ENCODE measurements at places on chromosomes 1 and 21.

- DNase-seq: no peak
These were observed 39.6 kb upstream of the PIGC start for GRCh38 chr1:172483448-172483847.

DNA sequence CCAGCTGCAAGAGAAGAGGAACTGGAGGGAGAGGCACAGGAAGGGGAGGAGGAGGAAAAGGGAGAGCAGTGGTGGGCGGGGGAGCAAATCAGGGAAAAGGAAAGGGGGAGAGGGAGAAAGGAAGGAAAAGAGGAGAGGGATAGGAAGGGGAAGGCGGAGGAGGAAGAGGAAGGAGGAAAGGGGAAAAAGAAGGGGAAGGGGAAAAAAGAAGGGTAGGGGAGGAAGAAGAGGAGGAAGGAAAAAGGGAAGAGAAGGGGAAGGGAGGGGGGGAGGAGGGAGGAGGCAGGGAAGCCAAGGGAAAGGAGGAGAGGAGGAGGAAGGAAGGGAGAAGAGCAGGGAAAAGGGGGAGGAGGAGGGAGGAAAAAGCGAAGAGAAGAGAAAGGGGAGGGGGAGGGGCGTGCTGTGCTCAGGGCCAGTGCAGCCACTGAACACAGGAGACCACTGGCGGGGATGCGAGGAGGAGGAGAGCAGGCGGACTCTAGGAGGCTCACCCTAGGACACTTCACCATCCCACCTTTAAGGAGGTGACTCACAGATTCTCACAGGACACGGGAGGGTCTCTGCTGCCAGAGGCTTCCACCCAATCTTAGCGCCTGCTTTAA, 33.1 kb downstream of the PGBD5 start:
- DNase-seq: no peak

DNA sequence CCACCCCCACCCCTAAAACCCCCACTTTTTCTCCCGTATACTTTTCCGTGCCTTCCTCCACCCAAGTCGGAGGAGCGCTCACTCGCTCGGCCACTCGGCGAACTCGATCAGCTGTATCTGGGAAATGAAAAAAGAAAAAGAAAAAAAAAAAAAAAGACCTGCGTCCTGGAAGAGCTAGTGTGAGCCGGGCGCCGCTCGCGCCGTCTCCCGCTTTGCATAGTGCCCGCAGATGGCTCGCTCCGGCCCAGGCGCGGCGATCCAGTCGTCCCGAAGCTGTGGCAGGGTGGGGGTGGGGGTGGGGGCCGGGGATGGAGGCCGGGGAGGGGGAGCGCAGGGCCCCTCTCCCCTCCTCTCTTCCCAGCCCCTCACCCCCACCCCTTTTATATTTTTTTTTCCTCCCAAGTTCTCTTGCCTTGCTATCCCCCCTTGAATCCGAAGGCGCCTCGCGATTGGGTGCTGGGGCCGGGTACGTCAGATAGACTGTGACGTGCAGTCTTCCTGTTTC, 299 bp upstream of the PROX1 start:
- no peak for DNase-seq

- DNase-seq: peak; percentile 79
These were observed at the start of gene ECM1 for GRCh38 chr1:150507912-150508864. Gene ECM1, plus strand, starts transcription at chr1:150508109. Its CDS starts 101 bp downstream, at chr1:150508210.

DNA sequence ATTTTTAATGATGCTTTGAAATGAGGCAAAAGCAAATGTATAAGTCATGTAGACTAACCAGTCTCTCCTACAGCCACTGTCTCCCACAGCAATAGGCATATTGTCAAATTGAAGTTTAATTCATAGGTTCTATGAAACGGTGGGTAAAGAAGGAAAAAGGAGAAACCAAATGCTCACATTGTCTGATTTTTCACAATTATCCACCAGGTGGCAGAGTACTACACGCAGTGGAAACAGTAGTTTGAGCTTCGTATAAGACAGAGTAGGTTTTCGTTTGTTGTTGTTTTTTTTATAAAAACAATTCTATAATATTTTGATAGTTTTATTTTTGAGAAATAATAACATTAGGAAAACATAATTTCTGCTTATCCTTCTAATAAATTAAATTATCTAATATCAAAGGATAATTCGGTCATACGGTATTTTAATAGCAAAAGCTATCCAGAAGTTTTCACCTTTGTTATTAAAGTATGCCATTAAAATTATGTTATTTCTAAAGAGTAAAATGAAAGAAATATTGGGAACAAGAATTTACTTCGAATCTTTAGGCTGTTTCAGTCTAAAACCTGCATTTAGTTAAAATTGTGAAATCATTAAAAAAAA, 39.1 kb downstream of the TYW3 start:
- DNase-seq: peak; percentile 43

- DNase-seq: peak; percentile 24
These were observed 48.5 kb upstream of the EDEM3 start for GRCh38 chr1:184803180-184803492.

DNA sequence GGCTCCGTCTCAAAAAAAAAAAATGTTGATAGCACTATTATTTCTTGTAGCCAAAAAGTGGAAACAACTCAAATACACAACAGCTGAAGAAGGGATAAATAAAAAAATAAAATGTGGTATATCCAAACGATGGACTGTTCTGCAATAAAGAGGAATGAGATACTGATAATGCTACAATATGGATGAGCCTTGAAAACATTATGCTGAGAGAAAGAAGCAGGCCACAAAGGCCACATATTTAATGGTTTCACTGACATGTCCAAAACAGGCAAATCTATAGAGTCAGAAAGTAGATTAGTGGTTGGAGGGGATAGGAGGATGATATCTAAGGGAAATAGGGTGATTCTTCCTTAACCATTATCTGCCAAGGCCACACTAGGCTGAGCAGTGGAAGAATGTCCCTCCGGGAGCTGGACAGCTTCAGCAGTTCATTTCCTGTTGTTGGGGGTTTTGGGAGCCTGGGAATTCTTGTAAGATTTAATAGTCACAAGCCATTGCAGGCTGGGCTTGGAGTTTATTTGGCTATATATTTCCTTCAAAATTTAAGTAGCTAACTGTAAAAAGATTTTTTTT, 53.5 kb downstream of the ST3GAL3 start:
- DNase-seq: no peak

DNA sequence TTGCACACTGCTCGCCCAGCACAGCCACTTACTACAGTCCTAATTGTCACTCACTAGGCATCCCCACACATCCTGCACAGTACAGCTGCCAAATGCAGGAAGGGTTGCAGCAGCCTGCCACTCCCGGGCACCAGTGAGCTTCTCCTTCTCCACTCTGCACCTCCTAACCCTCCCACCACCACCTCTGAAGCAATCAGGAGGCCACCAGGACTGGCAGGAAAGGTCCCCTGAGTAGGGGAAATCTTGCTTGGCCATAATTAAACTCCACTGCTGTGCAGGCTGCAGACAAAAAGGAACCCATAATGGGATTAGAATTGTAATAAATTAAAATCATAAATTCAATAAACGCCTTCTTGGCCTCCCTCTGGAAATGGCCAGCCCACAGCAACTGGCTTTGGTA, 31.8 kb downstream of the FBXO2 start:
- no peak for DNase-seq

DNA sequence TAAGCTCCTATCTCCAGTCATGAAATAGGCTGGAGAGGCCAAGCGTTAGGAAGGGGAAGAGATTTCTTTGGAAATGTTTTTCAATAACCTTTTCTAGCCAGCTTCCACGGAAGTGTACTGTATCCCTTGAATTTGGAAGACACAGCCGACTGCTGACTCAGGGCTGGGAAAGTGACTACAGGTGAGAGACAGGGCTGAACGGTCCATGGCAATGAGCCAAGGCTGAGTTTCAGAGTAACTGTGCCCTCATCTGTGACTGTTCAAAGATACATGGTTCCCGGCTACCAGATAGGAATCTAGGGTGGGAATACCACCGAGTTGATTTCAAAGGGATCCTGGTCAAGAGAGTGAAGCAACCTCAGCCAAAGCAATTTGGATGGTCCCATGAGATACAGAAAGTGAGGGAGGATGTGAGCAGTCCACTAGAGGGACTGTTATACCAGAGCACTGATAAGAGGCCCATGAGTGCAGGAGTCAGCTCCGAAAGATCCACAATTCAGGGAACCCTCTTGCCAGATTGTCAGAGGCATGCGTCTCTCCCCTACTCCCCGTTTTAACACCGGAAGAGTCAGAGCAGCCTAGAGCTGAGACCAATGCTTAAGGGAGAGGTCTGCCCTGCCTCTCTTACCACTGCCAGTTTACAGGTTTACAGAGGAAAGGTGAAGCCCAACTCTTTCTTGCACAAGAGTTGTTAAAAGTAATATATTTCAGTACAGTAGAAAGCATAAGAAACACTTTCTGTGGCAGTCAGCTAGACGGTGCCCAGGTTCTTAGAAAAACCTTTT, 3.2 kb upstream of the KRTAP19-8 start:
- no peak for DNase-seq

GRCh38 chr1:221327954-221328353, 413.9 kb downstream of the DUSP10 start:
- DNase-seq: no peak

DNA sequence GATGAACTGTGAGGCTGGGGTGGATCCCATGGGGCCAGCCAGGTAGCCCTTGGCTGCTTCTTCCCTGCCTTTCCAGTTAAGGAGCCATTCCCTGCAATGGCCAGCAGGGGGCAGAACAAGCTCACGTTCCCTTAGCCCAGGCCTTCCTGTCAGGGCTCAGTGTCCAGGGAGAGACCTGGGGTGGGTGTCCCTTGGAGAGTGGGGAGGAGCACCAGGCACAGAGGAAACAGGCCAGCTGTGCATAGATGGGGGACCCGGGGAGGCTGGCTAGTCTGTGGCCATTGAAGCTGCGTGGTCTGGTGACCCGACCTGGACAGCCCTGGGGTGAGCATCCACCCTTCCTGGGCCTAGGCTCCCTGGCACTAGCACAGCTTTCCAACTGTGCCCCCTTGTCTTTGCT, 13.2 kb upstream of the EPS8L3 start:
- peak; percentile 82 for DNase-seq

- DNase-seq: no peak
These were observed 152.5 kb upstream of the KCND3 start for GRCh38 chr1:112141923-112142322.

GRCh38 chr1:200428482-200429205, 18.8 kb upstream of the ZNF281 start:
- peak; percentile 70 for DNase-seq

DNA sequence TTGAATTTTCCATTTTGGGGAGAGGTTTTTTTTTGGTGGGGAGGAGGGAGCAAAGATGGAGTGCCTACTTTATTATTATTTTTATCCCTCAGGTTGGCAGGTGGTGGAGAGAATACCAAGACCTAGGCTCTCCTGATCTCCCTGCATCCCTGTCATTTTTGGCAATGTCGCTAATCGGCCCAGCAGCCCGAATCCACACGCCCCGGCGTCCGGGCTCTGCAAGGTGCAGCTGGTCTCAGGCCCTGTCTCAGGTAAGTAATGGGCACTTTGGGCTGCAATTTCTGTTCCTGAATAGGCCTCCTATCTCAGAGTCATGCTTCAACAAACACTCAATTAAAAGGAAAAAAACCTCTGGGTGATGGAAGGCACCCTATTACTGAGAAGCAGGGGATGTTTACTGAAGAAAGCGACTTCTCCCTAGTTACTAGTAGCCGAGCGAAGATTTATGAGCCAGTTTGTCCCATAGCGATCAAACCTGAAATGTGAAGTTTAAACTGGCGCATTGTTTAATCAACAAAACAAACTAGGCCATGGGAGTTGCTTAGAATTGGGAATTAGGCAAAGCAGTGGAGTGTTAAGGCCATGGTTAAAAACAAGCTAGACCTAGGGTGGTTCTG, 137.8 kb downstream of the RWDD3 start:
- DNase-seq: no peak

DNA sequence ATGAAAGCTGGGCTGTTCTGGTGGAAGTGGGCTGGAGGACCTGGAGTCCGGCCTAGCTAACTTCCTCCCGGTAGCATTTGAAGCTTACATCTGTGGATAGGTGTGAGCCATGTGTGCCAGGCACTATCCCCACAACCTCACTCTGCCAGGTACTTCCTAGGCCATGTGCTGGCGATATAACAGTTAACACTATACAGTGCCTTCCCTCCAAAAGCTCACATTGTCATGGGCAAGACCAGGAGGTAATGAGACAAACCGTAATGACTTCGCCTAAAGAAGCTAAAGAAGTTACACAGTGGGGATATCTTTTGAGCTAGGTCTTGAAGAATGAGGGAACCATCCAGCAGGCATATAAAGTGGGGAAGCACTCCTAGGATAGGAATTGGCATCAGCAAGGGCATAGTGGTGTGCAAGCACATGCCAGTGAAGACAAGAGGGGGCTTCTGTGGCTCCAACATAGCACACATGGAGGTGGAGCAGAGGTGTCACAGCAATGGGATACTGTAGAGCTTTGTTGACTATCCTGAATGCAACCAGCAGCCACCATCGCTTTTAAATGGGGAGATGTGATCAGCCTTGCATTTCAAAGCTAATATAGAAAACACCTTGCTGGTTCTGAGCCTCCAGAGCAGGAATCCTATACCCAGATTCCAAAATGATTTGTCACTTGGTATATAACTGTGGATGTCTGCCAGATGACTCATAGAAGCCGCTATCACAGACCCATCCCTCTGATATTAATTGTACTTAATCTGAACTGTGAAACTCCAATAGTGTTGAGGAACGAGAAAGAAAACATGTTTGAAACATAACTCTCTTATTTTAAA, 466.3 kb downstream of the LMO4 start:
- DNase-seq: peak; percentile 86

DNA sequence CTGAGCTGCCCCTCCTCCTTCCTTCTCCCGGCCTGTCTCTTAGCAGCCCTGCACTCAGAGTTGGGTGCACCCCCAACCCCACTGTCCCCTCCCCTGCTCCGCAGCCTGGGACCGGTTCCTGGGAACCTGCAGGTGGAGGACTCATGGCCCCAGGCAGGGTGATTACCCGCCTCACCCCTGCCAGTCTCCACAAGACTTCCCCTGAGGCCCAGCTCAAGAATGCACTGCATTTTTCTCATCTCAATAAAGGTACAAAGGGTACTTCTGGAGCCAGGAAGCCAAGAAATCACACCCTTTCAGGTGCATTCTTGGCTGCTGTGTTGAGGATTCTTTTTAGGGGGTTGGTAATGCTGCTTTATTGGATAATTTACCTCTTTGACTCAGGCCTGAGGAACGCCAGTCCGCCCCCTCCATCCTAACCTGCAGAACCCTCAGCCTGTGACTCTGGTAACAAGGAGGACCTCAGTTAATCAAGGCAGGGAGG, 126.3 kb upstream of the TMPRSS2 start:
- DNase-seq: no peak

- DNase-seq: no peak
These were observed 1.9 kb downstream of the WDR64 start for GRCh38 chr1:241654019-241654418.

- DNase-seq: no peak
These were observed 82.7 kb downstream of the TAS1R2 start for GRCh38 chr1:18776777-18777176.

- DNase-seq: no peak
These were observed 401 bp downstream of the ITLN1 start for GRCh38 chr1:160884579-160884978.

DNA sequence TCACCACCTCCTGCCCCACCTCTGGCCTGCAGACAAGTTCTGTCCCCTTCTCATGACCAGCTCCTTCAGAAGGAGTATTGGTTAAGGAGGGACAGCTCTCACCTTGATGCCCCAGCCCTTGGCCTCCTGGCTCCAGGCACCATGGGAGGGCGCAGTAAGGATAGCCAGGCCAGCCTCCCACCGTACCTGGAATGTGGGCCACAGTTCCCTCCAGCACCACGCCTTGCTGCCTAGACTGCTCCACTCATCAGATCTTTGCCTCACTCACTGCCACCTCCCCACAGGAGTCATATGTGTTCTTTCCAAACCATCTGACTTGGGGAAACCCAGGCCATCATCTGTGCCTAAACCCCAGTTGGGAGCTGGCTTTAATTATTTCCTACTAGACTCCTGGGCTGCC, 97.0 kb downstream of the CCDC185 start:
- DNase-seq: no peak

GRCh38 chr1:214634267-214634666, 31.3 kb downstream of the CENPF start:
- DNase-seq: no peak

GRCh38 chr1:36458910-36459309, 5.3 kb downstream of the MRPS15 start:
- DNase-seq: no peak
